Pancreas (tissue), 10 donors: ENCODE measurements at places on chromosomes 16 and 17. TPM values are rescaled to one million over a fixed set of nuclear protein-coding genes. Genes with fewer than 3 reads are reported as not detected.

DNA sequence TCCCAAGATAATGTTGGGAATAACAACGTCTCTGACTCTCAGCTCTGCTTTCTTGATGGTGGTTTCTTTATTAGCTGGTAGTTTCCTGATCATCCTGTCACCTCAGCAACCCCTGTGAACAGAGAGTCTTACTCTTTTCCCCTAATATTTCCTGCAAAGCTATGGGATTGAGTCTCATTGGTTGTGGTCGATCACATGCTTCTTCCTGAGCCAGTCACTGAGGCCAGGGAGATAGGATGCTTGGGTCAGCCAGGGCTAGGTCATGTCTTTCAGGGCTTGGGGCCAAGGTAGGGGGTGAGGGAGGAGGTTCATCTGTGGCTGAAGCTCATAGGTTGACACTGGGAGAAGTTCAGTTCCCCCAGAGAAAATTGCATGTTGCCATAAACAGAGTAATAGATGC lies 114.3 kb downstream of the ABCC1 start:
- no peak for DNase-seq
- H3K27me3 ChIP-seq, result no peaks in the 10 kb centered on the region
- peak overlapping the region; percentile 10 for H3K27ac ChIP-seq
- H3K4me3 ChIP-seq, result no peak overlapping the region
- H3K4me1 ChIP-seq, result peaks cover 3% of the 10 kb centered on the region
- no peaks in the 10 kb centered on the region for H3K36me3 ChIP-seq

DNA sequence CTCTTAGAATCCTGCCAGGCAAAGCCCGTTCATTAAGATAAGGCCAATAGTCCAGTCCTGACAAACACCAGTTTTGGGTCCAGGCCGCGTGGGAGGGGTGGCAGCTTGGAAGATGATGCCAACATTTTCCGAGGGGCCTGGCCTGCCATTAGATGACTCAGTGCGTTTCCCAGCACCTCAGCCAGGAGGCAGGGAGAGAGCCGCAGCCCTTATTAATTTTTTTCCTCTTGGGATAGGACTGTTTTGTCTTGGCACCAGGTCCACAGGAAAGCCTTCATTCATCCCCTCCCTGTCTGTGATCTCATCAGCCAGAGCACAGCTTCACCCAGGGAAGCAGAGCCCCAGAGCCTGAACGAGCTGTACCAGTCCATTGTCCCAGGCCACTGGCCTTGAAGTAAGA lies 4.7 kb upstream of the NDEL1 start:
- H3K4me1 ChIP-seq, result no peaks in the 10 kb centered on the region
- no peak overlapping the region for H3K27ac ChIP-seq
- DNase-seq, result no peak
- H3K36me3 ChIP-seq, result no peaks in the 10 kb centered on the region
- no peaks in the 10 kb centered on the region for H3K27me3 ChIP-seq

- no peaks in the 10 kb centered on the region for H3K27me3 ChIP-seq
- no peaks in the 10 kb centered on the region for H3K4me1 ChIP-seq
- no peak overlapping the region for H3K27ac ChIP-seq
- H3K4me3 ChIP-seq, result no peak overlapping the region
- DNase-seq, result no peak
Observed at GRCh38 chr17:44335968-44336367, 9.1 kb upstream of the GRN start.

- H3K27me3 ChIP-seq, result no peaks in the 10 kb centered on the region
- H3K4me1 ChIP-seq, result peaks cover 6% of the 10 kb centered on the region
- H3K36me3 ChIP-seq, result no peaks in the 10 kb centered on the region
Observed at GRCh38 chr16:81609323-81609892, 164.8 kb downstream of the CMIP start.

GRCh38 chr17:47165137-47165536 lies 24.0 kb downstream of the CDC27 start:
- DNase-seq, result no peak
- no peaks in the 10 kb centered on the region for H3K4me1 ChIP-seq
- H3K4me3 ChIP-seq, result no peak overlapping the region

DNA sequence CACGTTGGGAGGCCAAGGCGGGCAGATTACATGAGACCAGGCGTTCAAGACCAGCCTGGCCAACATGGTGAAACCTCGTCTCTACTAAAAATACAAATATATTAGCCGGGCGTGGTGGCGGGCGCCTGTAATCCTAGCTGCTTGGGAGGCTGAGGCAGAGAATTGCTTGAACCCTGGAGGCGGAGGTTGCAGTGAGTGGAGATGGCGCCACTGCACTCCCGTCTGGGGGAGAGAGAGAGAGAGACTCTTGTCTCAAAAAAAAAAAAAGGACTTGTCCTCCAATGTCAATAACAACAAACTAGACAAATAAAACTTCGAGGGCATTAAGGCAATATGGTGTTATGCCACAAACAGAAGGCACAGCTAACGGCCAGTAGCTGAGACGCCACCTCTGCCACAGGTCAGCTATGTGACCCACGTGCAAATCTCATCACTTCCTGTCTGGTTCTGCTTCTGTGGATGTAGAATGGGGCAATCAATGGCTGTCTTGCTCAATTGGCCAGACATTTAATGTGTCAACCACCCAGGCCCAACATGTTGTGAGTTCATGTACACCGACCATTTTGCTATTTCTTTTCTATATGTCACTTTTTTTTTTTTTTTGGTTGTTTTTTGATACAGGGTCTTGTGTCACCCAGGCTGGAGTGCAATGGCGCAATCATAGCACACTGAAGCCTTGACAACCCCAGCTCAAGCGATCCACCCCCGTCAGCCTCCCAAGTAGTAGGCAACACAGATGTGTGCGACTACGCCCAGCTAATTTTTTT lies 834 bp upstream of the TXNDC11 start:
- no peak for DNase-seq
- H3K27ac ChIP-seq, result peak overlapping the region; percentile 93
- no peaks in the 10 kb centered on the region for H3K36me3 ChIP-seq
- no peaks in the 10 kb centered on the region for H3K27me3 ChIP-seq
- peaks cover 21% of the 10 kb centered on the region for H3K4me1 ChIP-seq

DNA sequence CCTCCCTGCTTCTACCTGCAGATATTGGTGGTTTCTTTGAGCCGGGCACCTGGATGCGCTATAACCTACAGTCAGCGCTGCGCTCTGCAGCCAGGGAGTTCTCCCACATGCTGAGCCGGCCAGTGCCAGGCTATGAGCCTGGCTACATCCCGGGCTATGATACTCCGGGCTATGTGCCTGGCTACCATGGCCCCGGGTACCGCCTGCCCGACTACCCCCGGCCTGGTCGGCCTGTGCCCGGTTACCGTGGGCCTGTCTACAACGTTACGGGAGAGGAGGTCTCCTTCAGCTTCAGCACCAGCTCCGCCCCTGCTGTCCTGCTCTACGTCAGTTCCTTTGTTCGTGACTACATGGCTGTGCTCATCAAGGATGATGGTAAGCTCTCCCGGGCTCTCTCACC lies 13.2 kb downstream of the CNTNAP1 start:
- no peak overlapping the region for H3K27ac ChIP-seq
- no peaks in the 10 kb centered on the region for H3K4me1 ChIP-seq
- no peak for DNase-seq
- H3K27me3 ChIP-seq, result no peaks in the 10 kb centered on the region
- no peaks in the 10 kb centered on the region for H3K36me3 ChIP-seq

DNA sequence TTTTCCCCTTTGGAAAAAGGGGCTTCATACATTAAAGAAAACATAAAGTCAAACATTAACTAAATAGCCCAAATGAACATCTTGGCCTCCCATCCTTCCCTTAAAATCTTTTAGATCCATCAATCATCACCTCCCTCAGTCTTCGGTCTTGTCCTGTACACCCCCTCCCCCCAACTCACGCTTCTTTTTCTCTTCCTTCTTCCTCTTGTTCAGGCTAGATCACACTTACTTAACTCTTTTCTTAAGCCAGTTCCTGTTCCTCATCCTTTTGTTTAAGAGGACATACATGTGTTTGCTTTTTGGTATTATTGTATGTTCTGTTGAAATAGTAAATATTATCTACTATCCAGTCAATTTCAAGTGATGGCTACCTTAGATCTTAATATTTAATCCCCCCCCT lies 5.5 kb downstream of the MFSD6L start:
- H3K36me3 ChIP-seq, result no peaks in the 10 kb centered on the region
- peaks cover 3% of the 10 kb centered on the region for H3K4me1 ChIP-seq
- H3K27ac ChIP-seq, result no peak overlapping the region
- H3K27me3 ChIP-seq, result no peaks in the 10 kb centered on the region
- no peak overlapping the region for H3K4me3 ChIP-seq
- no peak for DNase-seq

DNA sequence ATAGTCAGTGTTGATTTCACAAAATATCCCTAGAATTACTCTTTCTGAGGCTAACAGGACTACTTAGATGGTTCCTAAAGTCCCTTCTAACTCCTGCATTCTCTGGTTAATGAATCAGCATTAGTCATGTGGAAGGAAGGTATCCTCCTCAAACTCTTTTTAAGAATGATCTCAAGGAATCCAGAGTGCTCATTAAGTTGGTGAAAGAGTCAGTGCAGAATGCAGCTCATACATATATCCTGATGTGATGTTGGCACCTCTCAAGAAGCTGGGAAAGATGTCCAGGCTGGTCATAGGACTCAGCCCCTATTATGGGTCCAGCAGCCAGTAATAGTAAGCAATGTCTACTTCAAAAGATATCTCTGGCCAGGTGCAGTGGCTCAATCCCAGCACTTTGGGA lies 65.5 kb downstream of the PIGL start:
- no peak for DNase-seq
- no peaks in the 10 kb centered on the region for H3K4me1 ChIP-seq
- H3K27me3 ChIP-seq, result no peaks in the 10 kb centered on the region
- no peak overlapping the region for H3K4me3 ChIP-seq
- H3K27ac ChIP-seq, result no peak overlapping the region

CEMP1 gene
- total RNA-seq, result 0.62 TPM

ZP2 gene
- not detected for total RNA-seq

RRAD gene
- total RNA-seq, result 0.64 TPM

CDH1 gene
- 154 TPM for total RNA-seq

PTGES3L gene
- total RNA-seq, result 0.20 TPM

SBK1 gene
- 1.5 TPM for total RNA-seq
